ENCODE measurements at places on chromosomes 1 and 21.
A peak's percentile ranks its signal among the peaks of the same experiment; 100 is the strongest.

DNA sequence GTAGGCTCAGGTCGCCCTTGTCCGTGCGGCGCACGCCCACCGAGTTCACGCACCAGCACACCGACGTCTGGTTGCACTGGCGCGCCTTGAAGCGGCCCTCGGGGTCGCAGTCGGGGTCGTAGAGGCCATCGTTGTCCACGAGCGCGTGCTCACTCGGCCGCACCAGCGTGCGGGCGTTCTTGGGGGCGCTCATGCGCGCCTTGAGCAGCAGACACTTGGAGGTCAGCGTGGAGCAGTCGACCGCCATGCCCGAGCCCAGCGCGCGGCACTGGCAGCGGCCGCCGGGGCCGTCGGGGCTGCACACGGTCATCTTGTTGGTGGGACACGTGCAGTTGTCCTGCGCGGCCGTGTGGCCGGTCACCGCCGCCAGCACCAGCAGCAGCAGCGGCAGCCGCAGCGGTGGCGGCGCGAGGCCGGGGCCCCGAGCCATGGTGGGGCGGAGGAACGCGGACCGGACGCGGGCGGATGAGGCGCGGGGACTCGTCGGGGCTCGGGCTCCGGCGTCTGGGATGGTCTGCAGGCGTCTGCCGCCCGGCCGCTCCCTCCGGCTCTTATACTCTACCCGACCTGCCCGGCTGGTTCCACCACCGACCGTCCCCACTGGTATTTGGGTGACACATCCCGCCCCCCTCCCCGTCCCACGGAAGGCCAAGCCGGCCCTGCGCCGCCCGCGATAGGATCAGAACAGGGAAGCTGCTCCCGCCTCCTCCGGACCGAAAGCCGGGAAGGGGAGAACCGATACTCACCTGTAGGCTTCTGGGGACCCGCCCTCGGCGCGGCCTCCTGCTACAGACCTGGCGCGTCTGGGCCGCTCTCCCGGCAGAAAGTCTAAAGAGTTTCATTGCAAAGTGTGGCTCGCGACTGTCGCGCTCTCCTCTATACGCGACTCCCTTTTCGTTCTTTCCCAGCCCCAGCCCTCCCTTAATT is at the start of gene TACSTD2:
TSS of gene TACSTD2 (minus strand) at position 526 of the 927 bp plus-strand sequence. CDS start at position 430, 96 bp downstream.
- DNase-seq, result peak; percentile 89

DNA sequence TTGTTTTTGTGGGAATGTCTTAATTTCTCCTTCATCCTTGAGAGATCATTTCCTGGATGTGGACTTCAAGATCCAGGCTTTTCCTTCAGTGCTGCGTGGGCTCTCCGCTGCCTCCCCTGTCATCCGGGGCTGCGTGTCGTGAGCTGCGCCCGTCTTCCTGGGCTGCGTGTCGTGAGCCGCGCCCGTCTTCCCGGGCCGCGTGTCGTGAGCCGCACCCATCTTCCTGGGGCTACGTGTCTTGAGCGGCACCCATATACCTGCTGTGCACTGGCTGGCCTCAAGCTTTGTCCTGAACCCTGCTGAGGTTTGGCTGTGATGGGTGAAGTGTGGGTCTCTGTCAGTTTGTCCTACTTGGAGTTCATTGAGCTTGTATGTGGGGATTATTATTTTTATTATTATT is 55.1 kb downstream of the PCNT start:
- DNase-seq, result no peak

DNA sequence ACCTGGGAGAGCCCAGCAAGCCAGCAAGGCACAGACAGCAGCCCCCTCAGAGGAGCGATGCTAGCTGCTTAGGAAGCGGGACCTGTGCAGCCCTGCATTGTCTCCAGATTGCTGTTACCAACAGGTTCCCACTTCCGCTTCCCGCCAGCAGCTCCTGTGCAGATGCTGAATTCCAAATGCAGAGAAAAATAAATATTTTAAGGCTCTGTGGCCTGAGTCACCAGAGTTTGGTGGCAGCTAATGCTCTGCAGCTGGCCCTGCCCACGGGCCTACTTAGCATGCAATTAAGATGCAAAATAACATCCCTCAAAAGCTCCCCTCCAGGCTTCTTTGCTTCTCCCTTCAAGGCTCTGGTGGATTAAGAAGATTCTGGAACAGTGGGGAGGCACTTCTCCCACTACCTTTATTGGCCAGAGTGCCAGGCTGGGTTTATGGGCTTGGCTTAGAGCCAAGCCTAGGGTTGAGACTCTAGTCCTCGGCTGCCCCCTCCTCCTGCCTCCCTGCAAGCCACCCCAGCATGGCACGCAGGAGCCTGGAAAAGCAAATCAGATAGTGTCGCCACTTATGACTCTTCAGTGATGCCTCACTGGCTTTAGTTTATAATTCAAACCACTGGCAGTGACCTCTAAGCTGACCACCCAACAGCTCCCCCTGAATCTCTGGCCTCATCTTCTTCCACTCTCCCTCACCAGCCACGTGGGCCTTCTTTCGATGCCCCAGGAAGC is 207.1 kb upstream of the ZC3H12A start:
- no peak for DNase-seq

DNA sequence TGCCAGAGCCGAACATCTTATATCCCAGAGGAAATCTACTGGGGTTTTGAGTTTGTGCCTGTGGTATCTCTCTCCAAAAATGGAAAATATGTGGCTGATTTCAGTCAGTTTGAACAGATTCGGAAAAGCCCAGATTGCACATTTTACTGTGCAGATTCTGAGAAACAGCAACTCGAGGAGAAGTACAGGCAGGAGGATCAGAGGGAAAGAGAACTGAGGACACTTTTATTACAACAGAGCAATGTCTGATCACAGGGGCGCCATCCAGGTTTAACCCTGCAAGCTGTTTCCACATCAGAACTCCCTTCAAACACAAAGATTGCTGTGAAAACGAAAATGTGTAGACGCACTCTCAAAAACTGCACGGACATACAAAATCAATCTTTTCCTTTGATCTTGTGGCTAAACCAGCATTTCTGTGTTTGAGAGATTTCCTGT is 43.4 kb downstream of the KCNJ15 start:
- no peak for DNase-seq

- DNase-seq, result no peak
Measured at GRCh38 chr1:181680871-181681270, 197.6 kb downstream of the CACNA1E start.

- peak; percentile 53 for DNase-seq
Measured at GRCh38 chr1:163046071-163046470, 23.1 kb upstream of the RGS4 start.

GRCh38 chr1:32142446-32143301 is 34.8 kb downstream of the KPNA6 start:
- peak; percentile 61 for DNase-seq

GRCh38 chr1:151255381-151255780 is 847 bp downstream of the PSMD4 start:
- DNase-seq, result peak; percentile 21

- no peak for DNase-seq
Measured at GRCh38 chr1:147625362-147625995, 44.8 kb downstream of the ACP6 start.

DNA sequence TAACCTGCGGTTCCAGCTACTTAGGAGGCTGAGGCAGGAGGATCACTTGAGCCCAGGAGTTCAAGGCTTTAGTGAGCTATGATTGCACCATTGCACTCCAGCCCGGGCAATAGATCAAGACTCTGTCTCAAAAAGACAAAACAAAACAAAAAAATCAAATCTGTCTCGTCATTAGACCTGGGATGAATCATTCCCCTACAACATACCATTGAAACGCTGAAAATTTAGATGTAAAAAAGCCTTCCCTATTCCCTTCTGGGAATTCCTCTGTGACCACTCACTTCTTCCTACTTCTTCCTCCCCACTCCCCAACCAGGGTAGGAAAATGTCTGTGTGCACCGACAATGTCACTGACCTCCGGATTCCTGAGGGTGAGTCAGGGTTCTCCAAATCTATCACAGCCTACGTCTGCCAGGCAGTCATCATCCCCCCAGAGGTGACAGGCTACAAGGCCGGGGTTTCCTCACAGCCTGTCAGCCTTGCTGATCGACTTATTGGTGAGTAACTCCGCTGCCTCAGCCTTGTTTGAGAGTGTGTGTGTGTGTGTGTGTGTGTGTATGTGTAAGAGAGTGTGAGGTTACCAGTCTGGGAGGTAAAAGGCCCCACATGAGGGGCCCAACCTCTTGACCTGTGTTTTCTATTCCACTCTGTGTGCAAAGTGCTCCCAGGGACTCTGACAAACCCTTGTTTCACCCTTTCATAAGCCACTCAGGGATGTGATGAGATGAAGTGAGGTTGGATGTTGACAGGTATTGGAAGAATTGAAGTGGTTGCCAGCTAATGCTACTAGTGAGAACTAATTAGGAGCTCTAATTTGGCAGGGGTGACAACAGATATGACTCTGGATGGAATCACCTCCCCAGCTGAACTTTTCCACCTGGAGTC is 16.3 kb upstream of the SARS1 start:
- DNase-seq, result peak; percentile 99

DNA sequence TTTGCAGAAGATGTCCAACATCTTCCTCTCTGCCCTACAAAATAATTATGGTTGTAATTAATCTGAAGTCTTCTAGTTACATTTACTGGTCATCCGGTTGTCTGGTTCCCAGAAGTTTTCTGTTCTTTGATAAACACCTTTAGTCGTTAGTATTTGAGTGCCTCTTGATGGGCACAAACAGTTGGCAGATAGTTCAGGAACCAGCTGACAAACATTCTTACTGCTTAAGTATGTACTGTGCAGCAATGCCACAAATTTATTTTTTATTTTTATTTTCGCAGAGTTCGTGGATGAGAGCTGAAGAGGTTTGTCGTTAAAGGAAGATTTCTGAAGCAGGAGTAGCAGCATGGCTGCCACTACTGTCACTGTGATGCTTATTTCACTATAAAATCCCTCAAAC is 84.7 kb downstream of the RABGAP1L start:
- DNase-seq, result no peak

DNA sequence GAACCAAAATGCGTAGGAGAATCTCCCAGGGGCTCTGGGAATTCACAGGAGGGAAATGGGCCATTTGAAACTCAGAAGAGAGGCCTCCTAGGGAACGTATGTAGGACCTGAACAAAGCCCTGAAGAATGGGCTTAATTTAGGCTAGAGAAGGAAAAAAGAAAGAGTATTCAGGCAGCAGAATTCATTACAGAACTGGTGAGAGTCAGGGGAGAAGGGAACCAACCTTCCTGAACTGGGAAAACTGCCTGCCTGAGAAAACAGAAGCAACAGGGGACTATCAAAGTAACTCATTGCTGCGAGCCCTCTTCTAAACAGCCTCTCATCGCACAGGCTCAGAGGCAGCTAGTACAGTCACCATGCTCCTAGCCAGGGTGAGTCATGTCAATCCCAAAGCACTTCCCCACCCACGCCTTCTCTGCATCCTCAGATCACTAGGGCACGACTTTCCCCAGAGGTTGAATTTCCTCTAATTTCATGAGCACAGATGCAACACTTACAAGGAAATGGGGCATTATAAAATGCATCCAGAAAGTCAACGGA is 98.1 kb downstream of the ADSS2 start:
- peak; percentile 97 for DNase-seq

DNA sequence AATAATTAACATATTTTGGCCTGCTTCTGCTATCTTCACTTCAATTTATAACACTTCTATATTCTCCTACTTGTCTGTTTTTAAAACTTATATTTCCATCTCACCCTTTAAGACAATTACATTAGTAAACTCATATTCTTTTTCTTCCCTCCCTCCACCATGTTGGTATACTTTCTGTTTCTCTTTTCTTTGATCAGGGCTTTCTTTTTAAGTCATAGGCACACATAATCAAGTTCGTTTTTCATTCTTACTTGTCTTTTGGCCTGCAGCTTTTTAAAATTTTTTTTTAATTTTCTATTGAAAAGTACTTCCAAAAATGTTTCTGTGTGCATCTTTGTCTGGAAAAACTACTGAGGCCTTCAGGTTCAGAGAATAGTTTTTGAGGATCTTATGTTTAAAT is 2.3 kb downstream of the PYHIN1 start:
- DNase-seq, result no peak

DNA sequence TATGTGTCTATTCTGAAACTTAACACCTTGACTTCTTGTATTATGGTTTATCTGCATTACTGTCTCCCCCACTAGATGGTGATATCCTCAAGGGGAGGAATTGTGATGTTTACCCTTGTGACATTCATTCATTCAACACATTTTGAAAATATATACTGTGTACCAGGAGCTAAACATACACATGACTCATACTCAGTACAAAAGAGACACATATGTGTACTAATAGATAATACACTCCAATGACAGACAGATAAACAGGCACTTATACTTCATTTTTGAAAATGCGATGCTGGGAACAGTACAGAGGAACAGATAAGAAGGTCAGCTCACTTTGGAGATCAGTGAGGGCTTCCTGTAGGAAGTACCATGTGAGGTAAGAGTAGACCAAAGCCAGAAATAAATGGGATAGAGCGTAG is 8.9 kb upstream of the RAB3GAP2 start:
- peak; percentile 72 for DNase-seq

DNA sequence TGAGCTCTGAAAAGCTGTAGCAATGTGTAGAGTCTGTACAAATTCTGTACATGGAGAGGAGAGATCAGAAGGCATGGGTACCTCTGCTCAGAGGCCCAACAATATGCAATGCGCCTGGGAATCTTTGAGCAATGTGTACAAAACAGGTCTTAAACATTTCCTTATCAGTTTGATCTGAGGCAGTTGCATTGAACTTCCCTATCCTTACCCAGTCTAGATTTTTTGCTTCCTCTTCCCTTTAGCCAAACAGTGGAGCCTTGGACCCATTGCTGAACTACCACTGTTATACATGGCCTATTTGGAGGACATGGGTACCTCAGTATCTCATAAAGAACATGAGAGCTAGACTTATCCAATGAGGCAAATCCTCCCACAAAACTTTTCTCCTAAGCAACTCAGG is 12.6 kb upstream of the MNDA start:
- no peak for DNase-seq

Data from bronchial epithelial cell (primary cell).